ENCODE measurements at places on chromosomes 11 and 22.

DNA sequence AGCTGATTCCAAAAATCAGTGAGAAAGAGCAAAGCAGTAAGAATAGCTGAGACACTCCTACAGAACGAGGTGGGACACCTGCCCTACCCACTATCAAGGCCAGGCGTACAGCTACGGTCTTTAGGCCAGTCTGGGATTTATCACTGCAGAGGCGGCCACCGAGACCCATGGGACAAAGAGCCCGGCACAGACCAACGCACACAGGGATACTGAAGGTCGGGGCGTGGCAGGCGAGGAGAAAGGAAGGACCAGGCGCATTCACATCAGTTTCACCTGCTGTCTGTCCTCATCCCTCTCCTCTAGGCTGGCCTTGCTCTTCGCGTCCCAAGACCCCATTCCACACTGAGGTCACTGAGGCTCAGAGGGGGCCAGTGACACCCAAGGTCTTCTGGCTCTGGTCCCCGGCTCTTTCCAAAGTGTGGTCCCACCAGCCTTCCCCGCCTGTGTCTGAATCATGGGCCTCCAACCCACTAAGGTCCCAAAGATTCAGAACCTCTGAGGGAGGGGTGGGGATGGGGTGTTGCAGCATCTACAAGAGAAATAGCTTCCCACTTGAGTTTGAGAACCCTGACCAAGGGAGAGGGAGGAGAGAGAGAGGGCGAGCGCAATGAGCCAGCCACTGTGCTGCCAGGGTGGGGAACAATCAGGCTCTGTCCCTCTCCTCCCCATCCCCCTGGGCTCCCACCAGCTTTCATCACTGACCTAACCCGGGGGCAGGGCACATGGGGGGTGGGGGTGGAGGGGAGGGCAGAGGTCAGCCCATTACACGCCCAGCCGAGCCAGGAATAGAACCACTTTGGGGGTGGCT lies 7.2 kb upstream of the PICK1 start:
- DNase-seq: no peak

DNA sequence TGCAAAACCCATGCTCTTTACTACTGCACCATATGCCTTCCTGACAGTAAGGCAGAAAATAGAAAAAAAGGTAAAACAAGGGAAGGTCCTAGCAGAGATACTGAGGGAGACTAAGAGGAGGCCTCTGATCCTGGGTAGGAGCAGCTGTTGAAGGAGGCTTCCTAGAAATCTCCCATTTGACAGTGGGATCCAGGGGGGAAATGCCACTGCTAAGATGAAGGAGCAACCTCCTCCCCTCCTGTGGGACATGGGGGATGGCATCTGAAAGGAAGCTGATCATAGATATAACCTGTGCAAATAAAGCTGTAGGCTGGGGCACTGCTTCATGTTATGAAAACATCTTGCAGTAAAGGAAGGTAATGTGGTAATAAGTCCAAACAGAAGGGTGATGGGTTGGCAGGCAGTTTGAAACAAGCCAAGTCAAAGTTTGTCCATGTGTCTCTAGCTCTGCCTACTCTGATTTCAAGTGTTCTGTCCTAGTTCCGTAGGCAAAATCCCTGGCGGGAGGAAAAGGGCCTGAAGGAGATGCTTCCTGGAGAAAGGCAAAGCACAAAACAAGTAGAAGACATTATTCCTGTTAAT lies 86.7 kb upstream of the EED start:
- no peak for DNase-seq

DNA sequence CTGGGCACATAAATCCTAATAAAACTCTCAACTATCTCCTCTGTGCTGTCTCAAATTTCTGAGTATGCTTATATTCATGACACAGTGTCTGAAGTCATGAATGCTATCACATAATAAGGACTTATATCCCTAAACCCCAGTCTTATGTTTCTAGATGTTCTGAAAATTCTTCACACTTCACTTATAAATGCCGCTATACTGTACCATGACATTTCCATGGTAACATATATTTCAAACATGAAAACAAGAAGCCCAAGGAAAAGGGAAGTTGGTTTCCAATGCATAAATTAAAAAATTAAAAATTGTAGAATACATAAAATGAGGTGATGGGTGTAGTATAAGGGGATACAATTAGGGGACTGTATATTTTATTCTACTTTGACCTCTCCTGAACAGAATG lies 11.7 kb downstream of the GVQW3 start:
- no peak for DNase-seq

DNA sequence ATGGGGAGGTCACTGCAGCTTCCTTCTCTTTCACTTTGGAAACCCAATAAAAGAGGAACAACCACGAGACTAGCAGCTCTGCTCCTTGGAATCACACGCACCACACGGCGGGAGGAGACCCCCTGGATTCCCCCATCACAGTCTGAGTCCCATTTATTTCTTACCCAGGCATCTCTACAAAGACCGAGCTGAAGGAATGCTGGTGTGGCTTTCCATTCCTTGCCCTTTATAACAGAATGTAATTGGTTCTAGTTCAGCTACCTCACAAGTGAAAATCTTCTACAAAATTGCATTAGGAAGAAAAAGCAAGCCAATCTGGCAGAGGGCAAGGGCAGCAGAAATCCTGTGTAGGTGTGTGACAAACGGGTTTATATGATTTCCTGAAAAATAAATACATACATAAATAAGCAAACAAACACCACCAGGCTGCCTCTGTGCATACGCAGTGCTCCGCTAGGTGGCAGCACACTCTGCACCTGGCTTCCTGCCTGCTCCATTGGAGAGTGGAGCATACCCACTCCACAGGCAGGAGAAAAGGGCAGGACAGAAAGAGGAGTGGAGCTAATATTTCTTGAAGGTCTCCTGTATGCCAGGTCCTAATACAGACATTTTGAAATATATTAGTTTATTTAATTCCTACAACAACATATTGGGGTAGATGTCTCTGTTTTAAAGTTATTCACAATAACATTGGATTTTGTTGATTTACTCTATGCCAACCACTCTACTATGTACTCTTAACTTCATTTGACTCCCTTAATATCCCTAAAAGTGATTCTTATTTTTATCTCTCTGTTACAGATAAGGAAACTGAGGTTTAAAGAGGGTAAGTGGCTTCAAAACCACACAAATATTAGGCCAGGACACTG lies 673.1 kb downstream of the KCNA4 start:
- no peak for DNase-seq

DNA sequence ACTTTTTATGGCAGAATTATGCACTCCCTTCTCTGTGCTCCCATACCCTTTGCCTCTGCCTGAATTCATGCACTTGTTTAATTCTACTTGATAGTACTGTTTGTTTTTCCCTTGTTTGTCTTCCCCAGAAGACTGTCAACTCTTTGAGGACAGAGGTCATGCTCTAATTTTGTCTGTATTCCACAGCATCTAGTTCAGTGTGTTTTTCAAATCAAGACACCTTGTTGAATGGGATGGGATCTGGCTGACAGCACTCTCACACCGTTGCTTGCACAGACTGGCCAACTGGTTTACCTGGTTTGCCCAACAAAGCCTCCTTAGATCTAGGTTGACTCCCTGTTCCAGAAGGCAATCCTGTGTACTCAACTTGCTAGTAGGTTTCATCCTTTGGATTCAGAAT lies 121.2 kb upstream of the TIMP3 start:
- DNase-seq: no peak

DNA sequence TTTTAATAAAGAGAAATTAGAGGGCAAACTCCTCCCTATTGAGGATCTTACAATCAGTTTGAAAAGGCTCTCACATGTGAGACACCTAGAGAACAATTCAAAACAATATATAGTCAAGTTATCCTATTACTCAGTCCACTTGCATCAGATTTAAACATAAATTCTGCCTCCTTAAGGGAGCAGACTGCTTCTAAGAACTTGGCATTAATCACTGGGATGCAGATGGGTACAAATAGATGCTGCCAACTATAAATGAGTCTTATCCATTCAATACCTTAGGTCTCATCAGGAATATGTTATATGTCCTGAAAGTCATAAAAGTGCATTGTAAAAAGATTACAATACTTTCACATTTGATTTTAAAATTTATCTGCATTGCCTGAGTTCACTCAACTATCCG lies 269.3 kb upstream of the KIRREL3 start:
- no peak for DNase-seq

- no peak for DNase-seq
Observed at GRCh38 chr22:35534091-35534490, 6.5 kb upstream of the RASD2 start.

DNA sequence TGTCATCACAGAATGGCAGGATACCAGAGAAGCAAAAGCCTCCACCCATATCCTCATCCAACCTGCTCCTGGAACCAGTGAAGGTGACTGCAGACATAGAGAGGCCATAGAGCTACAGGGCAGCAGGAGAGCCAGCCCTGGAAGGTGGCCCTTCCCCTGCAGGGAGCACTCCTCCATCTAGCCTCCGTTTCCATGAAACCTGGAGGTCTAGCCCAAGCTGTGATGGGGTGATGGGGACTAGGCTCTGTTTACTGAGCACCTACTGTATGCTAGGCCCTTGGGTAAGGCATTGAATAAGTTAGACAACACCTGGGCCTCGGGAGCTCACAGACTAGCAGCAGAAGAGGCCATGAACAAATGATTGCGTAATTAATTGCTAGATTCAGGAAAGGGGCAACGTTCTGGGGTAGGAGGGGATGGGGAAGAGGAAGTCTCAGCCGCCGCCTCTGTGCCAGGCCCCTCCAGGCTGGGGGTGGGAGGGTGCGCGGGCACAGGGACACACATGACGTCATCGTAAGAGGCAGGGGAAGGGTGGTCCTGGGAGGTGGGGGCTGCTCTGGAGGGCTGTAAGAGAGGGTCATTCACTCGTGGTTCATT lies 784 bp upstream of the SYNGR1 start:
- DNase-seq: no peak

- no peak for DNase-seq
Observed at GRCh38 chr11:100925935-100926334, 203.7 kb downstream of the PGR start.

- DNase-seq: no peak
Observed at GRCh38 chr11:64659417-64660144, 63.4 kb downstream of the NRXN2 start.

- DNase-seq: no peak
Observed at GRCh38 chr11:18618342-18619025, 15.7 kb downstream of the SPTY2D1 start.

GRCh38 chr22:42317008-42317407 lies 46.6 kb upstream of the TCF20 start:
- DNase-seq: peak; percentile 48

- DNase-seq: no peak
Observed at GRCh38 chr11:104510169-104510568, 346.2 kb upstream of the PDGFD start.

- no peak for DNase-seq
Observed at GRCh38 chr11:124890683-124891372, 6.8 kb downstream of the ROBO4 start.

- DNase-seq: no peak
Observed at GRCh38 chr11:134464981-134465730, 53.1 kb upstream of the B3GAT1 start.

DNA sequence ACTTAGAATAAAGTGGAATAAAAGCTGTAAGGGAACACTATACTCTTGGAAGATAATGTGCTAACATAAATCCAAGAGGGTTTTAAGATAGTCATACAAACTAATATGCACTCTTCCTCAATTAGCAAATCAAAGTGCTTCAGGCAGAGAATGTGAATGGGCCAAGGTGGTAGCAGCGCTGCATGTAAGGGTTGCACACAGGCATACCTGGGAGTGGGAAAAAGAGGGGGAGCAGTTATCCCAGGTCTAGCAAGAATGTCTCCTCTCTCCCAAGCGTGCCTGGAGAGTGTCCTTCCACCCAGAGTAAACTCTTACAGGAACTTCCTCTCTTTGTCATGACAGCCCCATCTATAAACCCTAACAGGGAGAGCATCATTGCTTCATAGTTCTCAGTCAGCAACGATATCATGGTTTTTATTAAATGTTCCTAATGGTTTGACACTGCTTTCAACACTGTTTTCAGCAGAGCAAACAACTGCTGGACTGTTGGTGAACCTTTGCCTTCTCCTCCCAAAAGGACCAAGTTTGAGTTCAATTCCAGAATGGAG lies 61.6 kb downstream of the SYTL2 start:
- DNase-seq: no peak

- DNase-seq: no peak
Observed at GRCh38 chr22:48784701-48785503, 1042.8 kb downstream of the BRD1 start.

Measured in activated T-helper 1 cell treated with Interleukin-2 at 50 U/mL for 16 hours (primary cell).